Thyroid gland (tissue), 4 donors: ENCODE measurements at places on chromosomes 4 and X.

DNA sequence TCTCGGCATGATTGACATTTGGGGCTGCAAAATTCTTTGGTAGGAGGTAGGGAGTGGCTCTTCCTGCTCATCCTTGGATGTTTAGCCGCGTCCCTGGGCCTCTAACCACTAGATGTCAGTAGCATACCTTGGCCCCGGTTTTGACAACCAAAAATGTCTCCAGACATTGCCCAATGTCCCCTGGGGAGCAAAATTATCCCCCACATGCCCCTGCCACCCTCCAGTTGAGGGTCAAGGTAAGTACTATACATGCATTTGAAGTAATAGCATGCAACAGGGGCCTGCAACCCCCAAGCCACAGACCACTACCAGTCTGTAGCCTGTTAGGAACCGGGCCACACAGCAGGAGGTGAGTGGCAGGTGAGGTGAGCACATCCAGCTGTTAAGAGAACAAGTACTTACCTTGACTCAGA, 17.6 kb upstream of the KIAA1210 start:
- DNase-seq: no peak

GRCh38 chrX:55074851-55075467, at the start of gene PAGE2B:
PAGE2B (plus strand) TSS chrX:55075030; CDS start chrX:55076042, 1,012 bp downstream.
- DNase-seq: no peak

DNA sequence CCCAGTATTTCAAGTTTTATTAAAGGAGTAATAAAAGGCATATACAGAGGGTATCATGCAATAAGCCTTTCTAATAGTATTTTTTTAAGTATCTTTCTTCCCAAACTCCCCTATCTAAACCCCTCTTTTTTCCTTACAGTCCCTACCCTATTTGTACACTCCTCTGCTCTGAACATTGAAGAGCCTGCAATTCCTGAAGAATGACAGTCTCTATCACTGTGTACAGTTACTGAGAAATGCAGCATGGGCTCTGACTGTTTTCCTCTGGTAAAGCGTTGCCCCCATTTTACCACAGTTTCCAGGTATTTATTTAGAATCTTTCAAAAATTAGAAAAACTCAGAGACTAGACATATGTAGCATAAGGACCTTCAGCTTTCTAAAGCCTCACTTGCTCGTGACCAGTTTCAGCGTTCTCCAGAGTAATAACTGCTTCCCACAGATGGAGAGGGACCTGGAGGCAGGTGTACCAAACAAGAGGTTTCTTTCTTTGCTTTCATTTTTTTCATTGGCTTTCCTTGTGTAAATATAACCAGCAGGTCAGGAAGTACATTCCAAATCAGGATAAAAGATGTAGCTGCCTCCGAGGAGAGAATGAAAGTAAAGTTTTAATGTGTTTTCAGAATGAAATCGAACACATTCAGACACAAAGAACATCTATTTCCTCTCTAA, 230.8 kb downstream of the CFAP299 start:
- DNase-seq: no peak

GRCh38 chrX:110086162-110086915, 83.4 kb downstream of the TMEM164 start:
- DNase-seq: no peak

GRCh38 chr4:113869743-113870375, 108.3 kb upstream of the CAMK2D start:
- DNase-seq: peak; percentile 12

- peak; percentile 56 for DNase-seq
Observed at GRCh38 chr4:185039508-185040273, 21.4 kb downstream of the HELT start.

- no peak for DNase-seq
Observed at GRCh38 chr4:40183615-40184411, 13.0 kb upstream of the RHOH start.

DNA sequence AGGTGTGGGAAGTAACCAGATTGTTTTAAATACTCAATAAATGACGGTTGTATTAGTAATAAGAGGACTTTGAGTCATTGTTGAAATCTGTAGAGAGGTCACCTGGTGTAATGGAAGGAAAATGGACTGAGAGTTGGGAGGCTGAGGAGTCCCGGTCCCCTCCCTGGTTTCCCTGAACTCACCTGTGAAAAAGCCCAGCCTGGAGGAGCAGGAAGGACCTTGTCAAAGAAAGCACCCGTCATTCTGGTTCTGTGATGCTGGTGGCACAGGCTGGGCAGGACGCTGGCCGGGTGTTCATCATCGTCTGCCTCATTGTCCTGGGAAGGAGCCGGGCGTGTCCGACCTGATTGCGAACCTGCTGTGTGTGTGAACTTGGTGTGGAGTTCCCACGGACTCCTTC, 70.8 kb downstream of the SORCS2 start:
- DNase-seq: no peak

- peak; percentile 71 for DNase-seq
Observed at GRCh38 chrX:129925305-129926092, 19.5 kb downstream of the UTP14A start.

- no peak for DNase-seq
Observed at GRCh38 chrX:3348191-3348590, 1.7 kb upstream of the MXRA5 start.

GRCh38 chr4:101125045-101125942, 222.0 kb downstream of the PPP3CA start:
- no peak for DNase-seq

GRCh38 chrX:37378830-37379229, 29.7 kb downstream of the PRRG1 start:
- no peak for DNase-seq

GRCh38 chr4:108445716-108446115, 174.7 kb upstream of the RPL34 start:
- DNase-seq: no peak

DNA sequence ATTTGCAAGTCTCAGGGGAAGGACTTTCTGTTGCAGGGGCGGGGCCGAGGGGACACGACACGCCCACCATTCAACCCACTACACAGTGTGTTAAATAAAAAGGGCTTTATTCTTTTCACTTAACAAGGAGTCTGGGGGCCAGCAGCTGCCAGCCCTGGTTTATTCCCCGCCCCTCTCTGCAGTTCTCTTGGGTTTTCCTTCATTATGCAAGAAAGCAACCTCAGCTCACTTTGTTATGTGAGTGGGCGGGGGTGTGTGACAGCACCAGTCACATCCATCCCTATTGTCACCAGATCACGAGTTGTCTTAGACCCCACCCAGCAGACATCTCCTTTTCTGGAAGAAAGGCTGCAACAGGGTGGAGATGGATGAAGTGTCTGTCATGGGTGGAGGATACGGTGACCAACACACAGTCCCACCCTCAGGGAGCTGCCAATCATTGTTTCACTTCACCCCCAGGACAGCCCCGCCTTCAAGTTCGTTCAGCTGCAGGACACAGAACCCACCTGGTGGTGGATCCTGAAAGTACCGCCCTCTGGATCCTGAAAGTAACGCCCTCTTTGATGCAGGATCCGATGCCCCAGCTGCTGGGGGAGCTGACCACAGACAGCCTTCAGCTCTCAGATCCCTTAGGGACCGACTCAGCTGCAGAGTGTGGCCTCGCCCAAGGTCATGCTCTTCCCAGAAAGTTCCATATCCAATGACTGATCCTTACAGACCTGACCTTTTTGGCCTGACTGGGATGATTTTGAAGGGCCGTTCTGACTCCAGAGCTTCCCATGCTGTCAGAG, 79.6 kb downstream of the SMIM20 start:
- DNase-seq: no peak

GRCh38 chrX:120781403-120781802, 94.3 kb downstream of the CT47B1 start:
- no peak for DNase-seq

GRCh38 chr4:4559596-4559995, 17.7 kb upstream of the STX18 start:
- no peak for DNase-seq

DNA sequence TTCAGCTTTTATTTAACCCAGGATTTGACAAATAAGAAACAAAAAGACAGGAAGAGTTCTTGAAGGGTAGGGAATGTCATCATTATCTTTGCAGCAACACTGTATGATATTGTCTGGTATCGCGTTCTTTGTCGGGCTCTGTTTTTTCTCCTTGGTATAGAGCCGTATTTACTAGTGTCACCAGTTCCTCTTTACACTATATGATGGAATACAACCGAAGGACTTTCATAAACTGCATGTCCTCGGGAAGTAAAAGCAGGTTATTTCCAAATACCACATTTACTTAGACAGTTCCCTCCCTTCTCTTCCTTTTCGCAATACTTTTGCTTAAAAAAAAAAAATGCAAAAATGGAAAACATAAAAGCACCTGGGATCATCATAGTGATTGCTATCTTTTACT, 96.6 kb upstream of the IL13RA1 start:
- no peak for DNase-seq
